ENCODE measurements at places on chromosomes 7 and 10. TPM values are rescaled to one million over a fixed set of nuclear protein-coding genes. Genes with fewer than 3 reads are reported as not detected.

DNA sequence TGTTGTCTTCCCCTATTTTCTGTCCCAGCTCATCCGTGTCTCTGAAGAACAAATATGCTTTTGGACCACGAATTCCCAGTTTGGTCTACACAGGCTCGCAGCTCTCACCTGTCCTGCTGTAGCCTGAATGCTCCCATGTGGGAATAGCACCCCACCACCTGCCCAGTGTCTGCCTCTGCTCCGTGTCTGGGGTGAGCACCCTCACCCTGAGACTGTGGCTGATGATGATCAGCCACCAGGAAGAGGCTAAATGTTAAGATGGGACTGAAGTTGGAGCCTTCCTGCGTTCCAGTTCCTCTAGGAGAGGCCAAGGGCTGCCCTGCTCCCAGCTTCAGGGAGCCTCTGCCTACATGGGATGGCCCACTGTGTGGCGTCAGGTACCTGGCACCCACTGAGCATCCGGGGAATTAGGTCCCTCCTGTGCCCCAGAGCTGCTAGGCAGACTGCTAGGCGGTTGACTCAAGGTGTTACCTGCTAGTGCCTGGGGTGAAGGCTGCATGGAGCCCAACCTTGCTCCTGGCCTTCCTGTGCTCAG is 3.7 kb downstream of the PGAM2 start:
- no peak overlapping the region for H3K4me3 ChIP-seq
- H3K27me3 ChIP-seq, result peaks cover 1% of the 10 kb centered on the region
- H3K36me3 ChIP-seq, result peaks cover 26% of the 10 kb centered on the region
- H3K27ac ChIP-seq, result no peak overlapping the region

GRCh38 chr10:105023211-105024111 is 382.4 kb downstream of the SORCS3 start:
- H3K4me3 ChIP-seq, result no peak overlapping the region
- peaks cover 2% of the 10 kb centered on the region for H3K4me1 ChIP-seq
- peaks cover 4% of the 10 kb centered on the region for H3K27me3 ChIP-seq

NODAL gene
- not detected for total RNA-seq

GRCh38 chr7:98223351-98223897 is 12.2 kb downstream of the BHLHA15 start:
- H3K36me3 ChIP-seq, result no peaks in the 10 kb centered on the region
- H3K4me1 ChIP-seq, result peaks cover 6% of the 10 kb centered on the region
- H3K4me3 ChIP-seq, result no peak overlapping the region

OR2A7 gene
- total RNA-seq, result 1.4 TPM

ABCB1 gene
- total RNA-seq, result 15.3 TPM

HABP2 gene
- not detected for total RNA-seq

DNA sequence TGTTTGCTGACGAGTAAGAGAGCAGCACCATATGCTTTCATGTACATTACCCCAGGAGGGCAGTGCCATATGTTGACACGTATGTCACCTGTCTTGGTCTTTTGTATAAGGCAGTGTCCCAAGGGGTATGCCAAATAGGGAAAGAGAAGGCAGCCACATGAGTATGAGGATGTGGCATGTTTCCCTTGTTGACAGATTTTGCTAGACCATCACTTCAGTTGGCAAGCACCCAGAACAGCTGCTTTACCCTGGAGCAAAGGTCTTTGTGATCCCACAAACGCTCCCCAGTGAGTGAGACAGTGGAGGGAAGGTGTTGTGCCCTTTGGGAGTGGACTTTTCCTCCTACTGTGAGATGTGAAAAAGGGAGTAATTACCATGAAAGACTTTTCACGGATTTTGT is 350.1 kb downstream of the ETV1 start:
- no peak for DNase-seq
- H3K36me3 ChIP-seq, result no peaks in the 10 kb centered on the region
- no peaks in the 10 kb centered on the region for H3K4me1 ChIP-seq
- H3K27ac ChIP-seq, result no peak overlapping the region

GRCh38 chr7:135160098-135160857 is 10.2 kb downstream of the CYREN start:
- peak overlapping the region; percentile 85 for H3K27ac ChIP-seq
- no peak for DNase-seq
- peaks cover 88% of the 10 kb centered on the region for H3K36me3 ChIP-seq
- H3K4me1 ChIP-seq, result peaks cover 35% of the 10 kb centered on the region
- H3K4me3 ChIP-seq, result no peak overlapping the region
- no peaks in the 10 kb centered on the region for H3K27me3 ChIP-seq

Measured in activated naive CD8-positive, alpha-beta T cell treated with anti-CD3 and anti-CD28 coated beads for 36 hours (primary cell).